ENCODE measurements at places on chromosomes 12 and 14.

DNA sequence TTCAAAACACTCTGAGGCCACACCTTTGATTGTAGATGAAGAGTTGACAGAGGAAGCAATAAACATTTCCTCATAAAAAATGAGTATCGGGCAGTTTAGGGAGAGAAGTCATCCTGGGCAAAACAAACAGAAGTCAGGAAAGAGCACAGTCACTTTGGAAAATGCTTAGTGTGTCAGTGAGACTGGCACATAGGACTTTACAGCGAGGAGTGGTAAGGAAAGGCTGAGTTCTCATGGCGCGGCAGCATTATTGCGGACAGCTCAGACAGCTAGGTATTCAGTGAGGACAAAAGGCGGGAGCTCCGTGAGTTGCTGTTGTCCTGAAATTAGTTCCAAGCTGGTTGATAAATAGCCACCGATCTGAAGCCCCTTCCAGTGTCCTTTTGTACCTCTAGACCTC lies 229.9 kb downstream of the SNAPC1 start:
- H3K27me3 ChIP-seq = no peaks in the 10 kb centered on the region
- peaks cover 31% of the 10 kb centered on the region for H3K4me1 ChIP-seq
- no peak overlapping the region for H3K4me3 ChIP-seq
- H3K36me3 ChIP-seq = peaks cover 2% of the 10 kb centered on the region
- DNase-seq = no peak

GRCh38 chr12:67820694-67821093 lies 168.6 kb upstream of the IFNG-AS1 start:
- H3K4me1 ChIP-seq = peaks cover 5% of the 10 kb centered on the region
- no peak overlapping the region for H3K4me3 ChIP-seq
- peaks cover 6% of the 10 kb centered on the region for H3K36me3 ChIP-seq

DNA sequence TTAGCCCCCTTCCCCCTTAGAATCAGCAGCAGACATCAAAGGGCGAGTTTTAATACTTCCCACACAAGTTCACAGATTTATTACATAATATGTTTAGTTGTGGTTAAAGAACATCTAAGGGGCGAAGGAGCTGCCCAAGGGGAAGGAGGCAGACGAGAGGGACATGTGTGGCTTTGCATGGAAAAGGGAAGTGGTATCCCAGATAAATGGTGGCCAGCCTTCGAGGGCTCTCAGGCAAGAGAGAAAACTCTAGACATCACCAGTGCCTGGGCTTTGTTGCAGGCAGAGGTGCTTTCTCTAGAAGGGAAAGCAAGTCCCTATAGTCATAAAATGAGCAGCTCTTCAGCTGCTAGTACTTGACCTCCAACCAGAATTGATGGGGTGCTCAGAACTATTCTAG lies 121.2 kb downstream of the CACNA1C start:
- peaks cover 3% of the 10 kb centered on the region for H3K36me3 ChIP-seq
- no peak overlapping the region for H3K4me3 ChIP-seq
- no peak for DNase-seq
- H3K27me3 ChIP-seq = no peaks in the 10 kb centered on the region
- H3K27ac ChIP-seq = no peak overlapping the region

DNA sequence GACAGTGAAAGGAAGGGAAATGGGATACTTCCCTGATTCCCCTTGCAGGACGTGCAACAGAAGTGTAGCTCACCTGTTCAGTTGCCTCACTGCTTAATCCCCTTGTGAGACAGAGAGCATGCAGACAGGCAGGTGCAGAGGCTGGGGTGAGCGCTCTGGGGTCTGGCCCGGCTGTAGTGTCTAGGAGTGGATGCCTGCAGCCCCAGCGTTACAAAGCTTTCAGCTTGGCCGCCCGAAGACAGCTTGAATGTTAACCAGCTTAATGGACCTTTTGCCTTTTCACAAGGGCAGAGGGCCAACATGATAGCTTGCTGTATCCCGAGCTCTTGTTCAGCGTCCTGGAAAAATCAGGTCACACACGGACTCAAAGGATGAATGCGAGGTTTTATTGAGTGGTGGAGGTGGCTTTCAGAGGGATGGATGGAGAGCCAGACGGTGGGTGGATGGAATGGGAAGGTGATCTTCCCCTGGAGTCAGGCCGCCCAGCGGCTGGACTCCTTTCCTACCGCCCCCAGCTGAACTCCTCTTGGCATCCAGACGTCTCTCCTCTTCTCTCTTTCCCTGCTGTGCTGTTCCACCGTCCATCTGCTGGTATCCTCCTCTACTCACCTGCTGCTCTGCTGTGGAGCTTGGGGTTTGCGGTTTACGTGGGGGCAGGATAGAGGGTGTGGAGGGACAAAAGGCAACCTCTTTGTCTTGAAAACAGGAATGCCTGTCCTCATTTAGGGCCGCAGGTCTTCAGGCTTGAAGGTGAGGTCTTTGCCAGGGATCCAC lies 86.2 kb upstream of the RESF1 start:
- no peak for DNase-seq
- H3K4me3 ChIP-seq = no peak overlapping the region
- H3K4me1 ChIP-seq = peaks cover 5% of the 10 kb centered on the region
- H3K27ac ChIP-seq = no peak overlapping the region
- no peaks in the 10 kb centered on the region for H3K27me3 ChIP-seq
- no peaks in the 10 kb centered on the region for H3K36me3 ChIP-seq

DNA sequence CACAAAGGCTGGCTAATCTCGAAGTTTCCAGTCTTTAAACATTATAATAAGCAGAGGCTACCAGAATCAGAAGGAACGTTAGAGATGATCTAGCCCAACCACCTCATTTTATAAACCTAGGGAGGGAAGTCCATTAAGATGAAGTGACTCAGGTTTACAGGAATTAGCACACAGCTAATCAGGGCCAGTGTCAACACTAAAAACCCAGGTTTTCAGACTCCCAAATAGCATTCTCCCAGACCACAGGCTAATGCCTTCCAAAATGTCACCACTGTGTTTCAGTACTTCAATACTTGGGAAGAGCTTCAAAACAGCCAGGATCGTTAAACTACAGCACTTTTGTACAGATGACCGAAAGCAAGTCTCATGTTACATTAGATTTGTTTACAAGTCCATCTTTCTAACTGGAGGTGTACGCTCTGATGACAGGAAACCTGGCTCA lies 89.2 kb downstream of the FOXN3 start:
- H3K4me1 ChIP-seq = peaks cover 49% of the 10 kb centered on the region
- DNase-seq = no peak
- no peak overlapping the region for H3K4me3 ChIP-seq
- peak overlapping the region; percentile 24 for H3K27ac ChIP-seq
- H3K27me3 ChIP-seq = no peaks in the 10 kb centered on the region

DNA sequence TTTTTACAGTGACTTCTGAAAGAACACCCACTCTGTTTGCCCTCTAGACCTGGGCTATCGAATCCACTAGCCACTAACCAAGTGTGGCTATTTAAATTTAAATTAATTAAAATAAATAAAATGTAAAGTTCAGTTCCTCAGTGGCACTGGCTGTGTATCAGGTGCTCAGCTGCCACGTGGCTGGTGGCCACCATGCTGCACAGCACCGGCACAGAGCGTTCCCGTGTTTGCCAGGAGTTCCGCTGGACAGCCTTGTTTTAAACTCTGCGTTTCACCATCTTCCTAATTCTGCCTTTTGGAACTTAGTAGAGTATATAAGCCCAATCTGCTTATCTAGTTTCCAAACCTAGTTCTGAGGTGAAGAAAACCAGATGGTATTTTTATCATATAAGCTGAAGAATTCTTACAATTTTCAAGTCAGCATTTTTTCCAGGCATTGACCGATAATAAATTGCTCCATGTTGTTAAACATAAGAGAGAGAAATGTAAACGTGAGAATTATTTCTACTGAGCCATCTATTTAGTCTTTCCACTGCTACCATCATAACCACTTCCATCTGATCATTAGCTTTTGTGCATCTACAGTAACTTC lies 339.0 kb downstream of the CACNA1C start:
- no peaks in the 10 kb centered on the region for H3K27me3 ChIP-seq
- no peak overlapping the region for H3K27ac ChIP-seq
- no peaks in the 10 kb centered on the region for H3K4me1 ChIP-seq
- DNase-seq = no peak
- H3K4me3 ChIP-seq = no peak overlapping the region

DNA sequence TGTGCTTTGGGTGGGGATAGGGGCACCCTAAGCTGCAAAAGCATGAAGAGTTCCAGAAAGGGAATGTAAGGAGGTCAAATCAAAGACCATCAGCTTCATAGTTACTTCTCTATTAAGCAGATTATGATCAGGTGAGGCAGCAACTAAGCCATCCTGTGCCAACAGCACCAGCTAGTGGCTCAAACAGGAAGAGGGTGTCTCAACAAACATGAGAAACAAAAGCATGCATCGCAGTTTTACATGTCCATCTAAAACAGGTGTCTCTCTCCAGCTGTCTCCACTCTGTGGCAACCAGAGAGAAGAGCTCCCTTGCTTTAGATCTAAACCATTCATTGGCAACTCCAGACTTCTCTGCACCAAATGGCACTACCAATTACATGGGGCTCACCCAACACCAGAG lies 52.9 kb downstream of the ACTN1 start:
- peaks cover 44% of the 10 kb centered on the region for H3K36me3 ChIP-seq
- H3K27ac ChIP-seq = peak overlapping the region; percentile 64
- peaks cover 94% of the 10 kb centered on the region for H3K4me1 ChIP-seq
- no peaks in the 10 kb centered on the region for H3K27me3 ChIP-seq

- no peak overlapping the region for H3K27ac ChIP-seq
- H3K36me3 ChIP-seq = peaks cover 5% of the 10 kb centered on the region
- H3K4me1 ChIP-seq = peaks cover 3% of the 10 kb centered on the region
- no peaks in the 10 kb centered on the region for H3K27me3 ChIP-seq
- DNase-seq = no peak
These were observed 17.4 kb upstream of the B4GALNT3 start for GRCh38 chr12:442235-442884.

- no peaks in the 10 kb centered on the region for H3K27me3 ChIP-seq
- no peak for DNase-seq
- H3K4me3 ChIP-seq = no peak within 1 kb of the TSS
- H3K27ac ChIP-seq = no peak within 1 kb of the TSS
- no peaks in the 10 kb centered on the region for H3K36me3 ChIP-seq
These were observed at the start of gene PMCH for GRCh38 chr12:102197789-102198188. PMCH (minus strand) TSS chr12:102197833; CDS start chr12:102197770, 63 bp downstream.

GRCh38 chr14:26389646-26390508 lies 208.0 kb downstream of the NOVA1 start:
- no peak overlapping the region for H3K27ac ChIP-seq
- peaks cover 10% of the 10 kb centered on the region for H3K27me3 ChIP-seq
- H3K4me1 ChIP-seq = no peaks in the 10 kb centered on the region
- no peaks in the 10 kb centered on the region for H3K36me3 ChIP-seq

DNA sequence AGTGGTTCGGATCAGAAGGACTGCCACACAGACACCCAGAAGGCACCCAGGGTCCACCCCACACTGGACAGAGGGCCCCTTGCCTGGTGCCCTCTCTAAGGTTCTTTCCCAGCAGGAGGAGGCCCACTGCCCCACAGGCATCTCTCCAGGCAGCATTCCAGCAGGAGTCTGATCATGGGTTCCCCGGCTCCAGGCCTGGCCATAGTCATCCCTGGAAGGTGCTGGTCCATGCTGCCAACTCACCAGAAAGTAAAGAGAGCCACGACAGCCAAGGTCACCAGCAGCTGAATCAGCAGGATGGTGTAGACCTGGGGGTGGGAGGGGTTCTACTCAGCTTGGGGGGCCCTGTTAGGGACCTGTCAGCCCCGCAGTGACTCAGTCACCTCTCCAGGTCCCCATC lies 6.4 kb downstream of the FAIM2 start:
- no peak overlapping the region for H3K27ac ChIP-seq
- H3K4me3 ChIP-seq = no peak overlapping the region
- H3K27me3 ChIP-seq = peaks cover 17% of the 10 kb centered on the region
- peak; percentile 60 for DNase-seq
- H3K4me1 ChIP-seq = peaks cover 7% of the 10 kb centered on the region

DNA sequence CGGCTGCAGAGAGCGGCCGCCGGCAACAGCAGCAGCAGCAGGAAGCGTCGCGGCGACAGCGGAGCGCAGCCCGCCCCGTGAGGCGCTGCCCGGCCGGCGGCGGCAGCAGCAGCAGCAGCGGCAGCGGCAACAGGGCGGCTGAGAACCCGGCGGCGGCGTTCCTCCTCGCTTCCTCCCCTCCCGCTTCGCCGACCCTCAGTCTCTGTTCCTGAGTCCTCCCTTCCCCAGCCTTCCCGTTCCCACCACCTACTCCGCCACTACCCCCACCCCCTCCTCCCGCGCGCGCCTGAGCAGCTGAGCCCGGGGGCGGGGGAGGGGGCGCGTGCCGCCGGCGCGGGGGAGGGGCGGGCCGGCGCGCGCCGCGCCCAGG lies 310 bp downstream of the BICDL1 start:
- H3K27ac ChIP-seq = no peak overlapping the region
- H3K4me3 ChIP-seq = peak overlapping the region; percentile 64
- peaks cover 62% of the 10 kb centered on the region for H3K27me3 ChIP-seq
- H3K4me1 ChIP-seq = peaks cover 6% of the 10 kb centered on the region
- no peak for DNase-seq

- no peak for DNase-seq
- peaks cover 10% of the 10 kb centered on the region for H3K4me1 ChIP-seq
- no peaks in the 10 kb centered on the region for H3K36me3 ChIP-seq
- H3K27ac ChIP-seq = no peak overlapping the region
These were observed 186.0 kb downstream of the TMTC3 start for GRCh38 chr12:88328090-88328489.

GRCh38 chr14:101665478-101666078 lies 95.9 kb upstream of the PPP2R5C start:
- H3K4me1 ChIP-seq = no peaks in the 10 kb centered on the region
- peaks cover 56% of the 10 kb centered on the region for H3K27me3 ChIP-seq
- no peak for DNase-seq
- no peak overlapping the region for H3K4me3 ChIP-seq
- H3K36me3 ChIP-seq = peaks cover 10% of the 10 kb centered on the region
- H3K27ac ChIP-seq = no peak overlapping the region

DNA sequence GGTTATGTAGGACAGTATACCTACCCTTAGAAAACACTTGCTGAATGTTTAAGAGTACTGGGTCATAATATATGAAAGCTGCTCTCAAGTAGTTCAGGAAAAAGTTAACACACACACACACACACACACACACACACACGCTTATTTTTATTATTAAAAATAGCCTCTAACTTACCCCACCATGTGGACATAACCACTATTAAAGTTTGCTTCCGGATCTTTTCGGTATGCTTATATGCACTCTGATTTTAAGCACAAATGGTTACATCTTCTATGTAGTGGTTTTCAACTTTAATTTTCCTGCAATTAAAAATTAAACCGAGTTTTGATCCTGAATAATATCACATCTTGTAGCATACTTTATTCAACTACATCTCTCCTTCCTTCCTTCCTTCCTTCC lies 84.9 kb upstream of the TRAF3 start:
- H3K36me3 ChIP-seq = no peaks in the 10 kb centered on the region
- H3K27me3 ChIP-seq = no peaks in the 10 kb centered on the region
- H3K27ac ChIP-seq = no peak overlapping the region
- H3K4me1 ChIP-seq = peaks cover 48% of the 10 kb centered on the region
- no peak for DNase-seq

GRCh38 chr14:59148334-59148900 lies 40.0 kb upstream of the DAAM1 start:
- no peak overlapping the region for H3K27ac ChIP-seq
- H3K4me1 ChIP-seq = no peaks in the 10 kb centered on the region
- no peak overlapping the region for H3K4me3 ChIP-seq
- H3K27me3 ChIP-seq = no peaks in the 10 kb centered on the region
- no peaks in the 10 kb centered on the region for H3K36me3 ChIP-seq
- no peak for DNase-seq

- H3K27me3 ChIP-seq = no peaks in the 10 kb centered on the region
- no peak overlapping the region for H3K4me3 ChIP-seq
- H3K4me1 ChIP-seq = no peaks in the 10 kb centered on the region
- DNase-seq = no peak
- no peaks in the 10 kb centered on the region for H3K36me3 ChIP-seq
- no peak overlapping the region for H3K27ac ChIP-seq
These were observed 33.8 kb downstream of the KCNK10 start for GRCh38 chr14:88289234-88289633.
